ENCODE measurements at places on chromosomes 5 and 9.

DNA sequence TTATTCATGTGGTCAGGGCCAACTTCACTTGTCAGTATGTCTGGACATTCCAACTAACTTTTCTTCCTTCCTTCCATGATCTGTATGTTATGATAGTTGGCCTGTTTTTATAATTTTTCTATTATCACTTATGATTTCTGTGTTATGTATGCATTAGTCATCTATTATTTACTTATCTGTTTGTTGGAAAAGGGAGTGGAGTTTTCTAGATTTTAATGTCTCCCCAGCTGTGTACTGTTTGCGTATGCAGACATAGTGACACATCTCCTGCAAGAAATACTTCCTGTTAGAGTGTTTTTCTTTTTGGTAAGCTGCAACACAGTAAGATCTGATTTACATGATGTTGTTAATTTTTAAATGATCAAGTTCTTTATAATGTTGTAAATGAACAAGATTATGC lies 8.7 kb upstream of the INSYN2B start:
- no peak for DNase-seq

GRCh38 chr5:93735378-93735777 lies 6.0 kb downstream of the POU5F2 start:
- DNase-seq = no peak

DNA sequence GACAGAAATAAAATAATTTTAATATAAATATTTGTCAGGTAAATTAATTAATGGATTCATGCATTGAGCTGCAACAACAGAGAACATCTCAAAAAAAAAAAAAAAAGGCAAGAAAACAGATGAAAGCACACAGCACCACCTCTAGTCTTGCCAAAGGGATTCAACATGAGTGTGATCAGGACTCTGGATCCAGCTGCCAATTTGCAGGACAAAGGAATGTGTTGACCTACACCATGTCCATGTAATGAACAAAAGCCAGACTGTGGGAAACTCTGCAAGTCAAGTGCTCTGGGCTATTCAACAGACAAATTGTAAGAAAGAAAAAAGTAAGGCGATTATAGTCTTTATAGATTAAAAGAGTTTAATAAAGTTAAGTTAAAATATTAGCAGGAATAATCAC lies 769.3 kb downstream of the TLR4 start:
- DNase-seq = no peak

- DNase-seq = no peak
Measured at GRCh38 chr5:177419046-177419445, 7.4 kb upstream of the GRK6 start.

DNA sequence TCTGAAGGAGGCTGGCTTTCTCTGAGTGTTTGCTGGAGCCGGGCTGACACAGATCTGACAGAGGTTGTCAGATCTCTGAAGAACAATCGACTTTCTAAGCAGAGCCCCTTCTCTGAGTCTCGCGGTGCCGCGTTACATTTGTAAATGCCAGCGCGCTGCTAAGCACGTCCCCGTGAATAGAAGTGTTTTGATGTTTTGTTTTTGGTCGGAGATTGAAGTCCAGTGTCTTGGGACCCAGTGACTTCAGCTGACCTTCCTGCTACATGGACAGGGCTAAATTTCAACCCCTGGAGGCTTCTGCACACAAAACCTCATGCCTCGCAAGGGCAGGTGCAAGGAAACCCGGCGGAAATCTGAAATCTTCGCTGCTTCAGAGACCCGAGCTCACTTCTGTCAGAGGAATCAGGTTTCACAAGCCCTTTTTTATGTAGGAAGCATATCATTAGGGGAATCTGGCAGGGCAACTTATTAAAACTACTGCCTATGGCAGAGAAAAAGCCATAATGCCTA lies 27.2 kb downstream of the NEUROG1 start:
- DNase-seq = no peak

DNA sequence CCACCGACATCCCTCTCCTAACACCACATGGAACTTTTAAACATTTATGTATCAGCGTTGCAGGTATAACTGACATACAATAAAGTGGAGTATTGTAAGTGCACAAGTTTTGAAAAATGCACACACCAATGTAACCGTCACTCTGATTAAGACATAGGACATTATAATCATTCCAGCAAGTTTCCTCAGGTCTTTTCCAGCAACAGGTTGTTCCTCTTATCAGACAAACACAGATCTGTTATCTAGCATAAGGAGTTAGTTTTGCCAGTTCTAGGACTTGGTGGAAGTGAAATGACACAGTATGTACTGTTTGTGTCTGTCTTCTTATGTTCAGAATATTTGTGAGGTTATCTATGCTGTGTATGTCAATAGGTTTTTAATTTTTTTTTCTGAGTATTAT lies 69.5 kb upstream of the TRPC7 start:
- DNase-seq = no peak

DNA sequence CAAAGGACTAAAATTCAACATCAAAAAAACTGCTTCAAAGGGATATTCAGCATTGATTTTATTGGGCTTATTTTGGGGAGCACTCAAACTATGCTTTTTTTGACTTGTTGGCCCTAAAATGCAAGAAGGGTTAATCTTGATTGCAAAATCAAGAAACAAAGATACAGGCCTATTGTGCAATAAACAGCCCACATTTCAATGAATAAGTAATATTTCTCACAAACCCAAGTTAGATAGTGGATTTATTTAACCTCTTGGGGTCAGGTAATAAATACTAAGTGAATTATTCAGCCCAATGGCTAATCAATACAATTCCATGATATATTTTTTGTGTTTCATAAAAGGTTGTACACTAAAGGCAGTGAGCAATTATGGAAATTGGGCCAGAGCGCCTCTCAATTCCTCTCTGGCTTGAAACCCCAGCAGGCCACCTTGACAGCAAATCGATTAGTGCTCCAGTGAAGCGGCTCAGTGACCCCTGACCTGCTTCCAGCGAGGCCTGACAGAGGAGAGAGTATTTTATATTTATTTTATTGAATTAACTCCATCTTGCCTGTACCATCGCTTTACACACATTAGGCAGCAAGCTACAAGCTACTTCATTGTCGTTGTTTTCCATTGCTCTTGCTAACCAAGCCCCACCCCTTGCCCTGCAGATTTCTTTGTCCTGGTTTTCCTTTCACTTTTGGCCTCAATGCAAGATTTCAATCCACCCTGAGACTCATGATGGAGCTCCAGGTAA lies 65.5 kb downstream of the EBF1 start:
- DNase-seq = no peak

DNA sequence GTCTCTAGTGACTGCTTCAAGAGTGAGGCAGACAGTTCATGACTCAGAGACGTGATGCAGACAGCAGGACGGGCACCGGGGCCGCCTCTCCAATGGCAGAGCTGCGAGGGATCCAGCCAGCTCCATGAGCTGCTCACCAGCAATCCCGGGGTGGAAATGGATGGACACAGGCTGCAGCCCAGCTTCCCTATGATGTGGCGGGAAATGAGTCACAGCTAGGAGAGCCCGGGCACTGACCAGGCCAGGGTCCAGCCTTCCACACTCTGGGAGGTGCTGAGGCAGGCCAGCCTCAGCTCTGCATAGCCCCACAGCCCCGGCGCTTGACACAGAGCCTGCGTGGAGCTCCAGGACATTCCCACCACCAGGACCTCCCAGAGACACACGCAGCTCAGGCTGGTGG lies 244.8 kb upstream of the IRX2 start:
- DNase-seq = no peak

- DNase-seq = no peak
Measured at GRCh38 chr5:82387001-82387818, 109.1 kb upstream of the RPS23 start.

DNA sequence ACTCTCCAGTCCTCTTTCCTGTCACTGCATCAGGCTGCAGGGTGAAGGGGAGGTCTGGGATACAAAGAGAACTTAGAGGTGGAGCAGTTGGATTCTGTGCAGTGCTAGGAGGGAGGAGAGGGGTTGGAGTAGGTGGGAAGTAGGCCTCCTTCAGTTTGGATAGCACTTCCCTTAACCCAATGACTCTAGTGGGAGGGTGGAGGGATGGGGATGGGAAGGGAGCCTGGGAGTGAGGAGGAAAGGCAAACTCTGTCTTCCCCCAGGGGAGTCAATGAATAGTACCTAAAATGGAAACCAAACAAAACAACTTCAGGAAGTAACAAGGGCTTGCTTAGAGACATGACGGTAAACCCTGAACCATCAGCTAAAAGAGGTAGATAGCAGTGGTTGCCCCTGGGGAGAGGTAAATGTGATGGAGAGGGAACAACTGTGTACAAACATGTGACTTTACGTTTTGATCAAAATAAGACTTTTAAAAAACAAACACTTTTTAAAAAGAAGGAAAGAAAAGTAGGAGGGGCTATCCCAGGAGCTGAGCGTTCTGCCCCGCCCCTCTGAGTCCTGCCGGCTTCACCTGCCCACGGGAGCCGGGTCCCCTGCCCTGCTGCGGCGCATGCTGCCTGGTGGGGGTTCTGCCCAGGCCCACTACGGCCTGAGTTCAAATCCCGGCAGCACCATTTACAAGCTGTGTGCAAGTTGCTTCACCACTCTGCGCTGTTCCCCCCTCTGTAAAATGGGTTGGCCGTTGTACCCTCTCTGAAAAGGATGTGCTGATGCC lies 30.9 kb downstream of the GSN start:
- no peak for DNase-seq

DNA sequence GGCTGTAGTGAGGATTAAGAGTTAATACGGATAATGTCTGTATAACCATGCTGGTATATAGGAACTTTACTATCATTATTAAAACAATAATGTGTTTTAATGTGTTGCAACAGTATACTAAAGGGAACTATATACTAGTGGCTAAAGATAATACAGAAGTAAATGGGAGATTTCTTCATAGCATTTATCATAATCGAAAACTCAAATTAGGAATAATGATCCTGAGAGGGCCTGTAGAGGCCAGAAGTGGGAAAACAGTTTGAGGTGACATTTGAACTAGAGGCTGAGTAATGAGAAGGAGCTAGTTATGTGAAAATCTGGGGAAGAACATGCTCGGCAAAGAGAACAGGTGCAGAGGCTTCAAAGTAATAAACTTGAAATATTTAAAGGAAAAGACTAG lies 2.9 kb downstream of the TCERG1 start:
- no peak for DNase-seq

DNA sequence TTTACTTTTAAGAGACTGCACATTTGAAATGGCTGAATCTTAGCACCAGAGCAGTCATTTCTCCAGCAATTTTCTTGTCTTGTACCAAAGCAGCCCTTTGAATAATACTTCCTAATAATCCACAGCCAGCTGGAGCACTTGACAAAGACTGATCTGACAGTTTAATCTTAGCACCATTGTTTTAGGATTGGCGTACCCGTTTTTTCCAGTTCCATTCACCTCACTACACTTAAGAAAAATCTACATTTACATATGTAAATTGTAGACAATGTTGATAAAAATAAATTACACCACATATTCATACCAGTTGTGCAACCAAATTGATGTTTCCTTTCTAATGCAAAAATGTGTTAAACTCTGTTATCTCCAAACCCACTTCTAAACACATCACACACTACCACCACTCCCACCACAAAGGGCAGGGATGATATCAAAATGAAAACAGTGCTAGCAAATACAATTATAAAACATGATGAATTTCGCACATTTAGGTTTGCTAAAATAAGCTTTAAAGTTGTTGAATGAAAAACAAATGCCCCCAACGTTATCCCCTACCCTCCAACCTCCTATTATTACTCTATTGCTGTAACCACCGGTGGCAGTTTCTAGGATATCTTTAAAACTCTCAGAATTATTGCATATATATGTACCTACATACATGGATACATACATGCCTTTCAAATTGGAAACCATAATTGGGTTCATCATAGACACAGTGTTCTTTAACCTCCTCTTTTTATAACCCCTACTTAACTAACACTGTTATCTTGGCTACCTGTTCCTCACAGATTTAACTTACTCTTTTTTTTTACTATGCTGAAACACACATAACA lies 21.5 kb downstream of the SERINC5 start:
- DNase-seq = no peak

DNA sequence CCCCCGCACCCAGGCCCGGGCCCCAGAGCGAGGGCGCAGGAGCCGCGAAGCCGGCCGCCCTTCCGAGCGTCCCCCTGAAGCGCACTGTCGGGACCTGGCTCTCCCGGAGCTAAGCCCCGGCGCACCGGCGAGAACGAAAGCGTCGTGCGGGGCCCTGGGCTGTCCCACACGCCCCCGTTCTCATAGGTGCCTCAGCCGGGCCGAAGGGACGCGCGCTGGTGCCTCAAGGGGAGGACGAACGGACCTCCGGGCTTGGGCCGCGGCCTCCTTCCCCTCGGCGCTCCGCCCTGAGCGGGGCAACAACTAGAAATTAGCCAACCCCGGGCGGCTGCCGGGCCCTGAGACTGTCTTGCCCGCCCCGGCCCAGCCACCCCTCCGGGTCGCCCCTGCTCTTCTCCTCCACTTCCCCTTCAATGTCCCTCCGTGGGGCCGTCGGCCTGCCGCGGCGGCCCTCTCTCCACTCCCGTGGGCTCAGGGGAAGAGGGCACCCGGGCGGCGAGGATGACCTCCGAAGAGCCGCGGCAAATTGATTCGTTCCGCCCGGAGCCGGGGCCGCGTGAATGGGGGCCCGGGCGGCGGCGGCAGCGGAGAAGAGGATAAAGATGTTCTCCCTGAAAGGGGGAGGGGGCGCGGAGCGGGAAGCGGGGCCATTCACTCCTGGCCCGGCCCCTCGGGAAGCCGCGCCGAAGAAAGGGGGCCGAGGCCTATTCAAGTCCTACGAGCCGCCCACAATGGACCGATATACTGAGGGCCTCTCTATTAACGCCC lies 3.5 kb upstream of the PRDM12 start:
- DNase-seq = no peak

- no peak for DNase-seq
Measured at GRCh38 chr9:134864821-134865190, 15.8 kb upstream of the FCN2 start.

DNA sequence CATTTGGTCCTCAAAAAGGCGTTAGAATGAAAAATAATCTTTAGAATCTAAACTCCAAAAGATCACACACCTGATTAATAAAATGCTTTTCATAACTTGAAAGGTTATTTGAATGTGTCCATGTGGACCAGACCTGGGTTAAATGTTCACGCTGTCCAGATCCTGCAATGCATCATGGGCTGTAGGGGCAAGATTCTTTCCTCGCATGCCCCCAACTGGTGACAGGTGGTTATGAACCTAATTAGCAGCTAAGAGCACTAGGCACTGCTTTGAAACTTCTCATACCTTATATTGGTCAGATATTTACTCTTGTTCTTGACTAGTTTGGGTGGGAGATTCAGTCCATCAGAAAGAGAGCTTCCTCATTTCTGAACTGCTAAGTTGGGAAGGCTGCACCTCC lies 19.3 kb upstream of the PIP5K1B start:
- DNase-seq = no peak

GRCh38 chr5:72065751-72066255 lies 41.5 kb upstream of the MAP1B start:
- no peak for DNase-seq

Data from cortex of kidney (tissue), 1 donor.